ENCODE measurements at places on chromosomes 11 and 22.

- peak; percentile 66 for DNase-seq
These were observed 2.4 kb downstream of the ZDHHC24 start for GRCh38 chr11:66543263-66544107.

DNA sequence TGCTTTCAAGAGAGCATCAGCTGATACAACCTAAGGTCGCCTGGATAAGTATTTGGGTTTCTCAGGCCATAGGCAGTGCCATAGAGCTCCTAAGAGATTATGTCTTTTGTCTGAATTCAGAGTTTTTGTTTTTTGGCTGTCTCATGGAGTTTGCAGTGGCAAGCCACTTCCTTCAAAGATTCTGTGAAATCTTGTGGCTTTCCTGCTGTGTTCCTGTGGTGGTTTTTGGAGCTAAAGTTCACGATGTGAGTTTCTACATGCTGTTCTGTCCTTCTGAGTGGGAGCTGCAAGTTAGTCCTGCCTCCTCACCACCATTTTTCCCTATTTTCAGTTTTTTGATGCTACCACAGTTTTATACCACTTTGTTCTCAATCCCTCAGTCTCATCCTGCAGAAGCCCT lies 111.4 kb downstream of the COMMD9 start:
- DNase-seq, result no peak

- no peak for DNase-seq
These were observed 43.9 kb downstream of the KIRREL3 start for GRCh38 chr11:126956635-126957034.

DNA sequence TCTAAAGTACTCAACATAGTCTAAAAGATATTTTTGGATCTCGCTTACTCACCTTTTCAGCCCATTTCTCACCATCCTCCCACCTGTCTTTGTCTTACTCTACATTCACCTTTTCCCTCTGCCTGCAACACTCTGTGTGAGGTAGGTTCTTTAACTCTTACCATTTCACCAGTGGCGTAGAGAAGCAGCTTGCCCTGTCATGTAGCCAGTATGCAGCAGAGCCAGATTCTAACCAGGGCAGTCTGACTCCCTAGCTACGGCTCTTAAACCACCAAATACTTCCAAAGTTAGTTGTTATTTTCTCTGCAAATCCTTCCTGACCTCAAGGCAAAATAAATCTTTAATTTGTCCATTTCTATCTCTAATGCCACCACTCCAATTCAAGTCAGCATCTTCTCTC lies 7.5 kb downstream of the ALG8 start:
- DNase-seq, result no peak

DNA sequence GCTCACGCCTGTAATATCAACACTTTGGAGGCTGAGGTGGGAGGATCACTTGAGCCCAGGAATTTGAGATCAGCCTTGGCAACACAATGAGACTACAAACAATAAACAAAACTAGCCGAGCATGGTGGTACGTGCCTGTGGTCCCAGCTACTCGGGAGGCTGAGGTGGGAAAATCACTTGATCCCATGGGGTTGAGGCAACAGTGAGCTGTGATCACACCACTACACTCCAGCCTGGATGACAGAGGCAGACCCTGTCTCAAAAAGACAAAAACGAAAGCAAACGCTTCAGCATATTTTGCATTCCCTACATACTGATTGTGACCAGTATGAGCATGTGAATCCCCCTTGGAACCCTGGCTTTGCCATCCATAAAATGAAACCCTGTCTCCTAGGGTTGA lies 33.9 kb upstream of the MN1 start:
- no peak for DNase-seq

DNA sequence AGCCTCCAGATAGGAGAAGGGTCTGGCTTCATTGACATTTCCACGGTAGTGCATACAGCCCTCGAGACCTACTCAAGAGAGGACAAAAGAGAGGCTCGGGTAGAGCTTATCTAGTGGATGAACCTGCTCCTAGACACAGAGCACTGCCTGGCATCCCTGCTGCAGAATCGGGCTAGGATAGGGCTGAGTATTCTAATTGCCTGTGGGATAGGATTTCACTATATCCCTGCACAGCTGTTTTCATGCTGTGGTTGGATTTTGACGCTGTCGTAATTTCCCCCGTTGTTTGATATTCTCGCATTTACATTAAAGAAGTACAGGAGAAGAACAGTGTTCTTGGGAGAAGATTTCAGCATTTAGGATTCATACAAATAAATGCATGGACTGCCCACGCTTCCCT lies 107.8 kb downstream of the KIRREL3 start:
- no peak for DNase-seq

GRCh38 chr11:110908401-110909105 lies 196.3 kb upstream of the ARHGAP20 start:
- DNase-seq, result no peak

DNA sequence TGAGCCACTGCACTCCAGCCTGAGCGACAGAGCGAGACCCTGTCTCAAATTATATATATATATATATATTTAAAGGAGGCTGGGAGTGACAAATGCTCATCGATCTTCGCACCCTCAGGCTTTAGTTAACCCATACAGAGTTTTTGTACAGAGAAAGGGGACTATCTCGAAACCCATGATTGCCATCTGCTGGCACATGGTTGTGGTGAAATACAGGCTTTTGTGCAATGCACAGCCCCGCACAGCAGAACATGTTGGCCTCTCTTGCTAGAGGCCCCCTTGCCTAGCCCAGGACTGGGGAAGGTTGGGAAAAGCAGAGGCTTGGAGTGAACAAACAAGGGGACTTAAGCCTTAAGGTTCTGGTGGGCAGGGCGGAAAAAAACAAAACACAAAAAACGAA lies 3.6 kb downstream of the MYBPC3 start:
- no peak for DNase-seq

GRCh38 chr11:69694781-69695180 lies 9.0 kb downstream of the FGF19 start:
- DNase-seq, result no peak

DNA sequence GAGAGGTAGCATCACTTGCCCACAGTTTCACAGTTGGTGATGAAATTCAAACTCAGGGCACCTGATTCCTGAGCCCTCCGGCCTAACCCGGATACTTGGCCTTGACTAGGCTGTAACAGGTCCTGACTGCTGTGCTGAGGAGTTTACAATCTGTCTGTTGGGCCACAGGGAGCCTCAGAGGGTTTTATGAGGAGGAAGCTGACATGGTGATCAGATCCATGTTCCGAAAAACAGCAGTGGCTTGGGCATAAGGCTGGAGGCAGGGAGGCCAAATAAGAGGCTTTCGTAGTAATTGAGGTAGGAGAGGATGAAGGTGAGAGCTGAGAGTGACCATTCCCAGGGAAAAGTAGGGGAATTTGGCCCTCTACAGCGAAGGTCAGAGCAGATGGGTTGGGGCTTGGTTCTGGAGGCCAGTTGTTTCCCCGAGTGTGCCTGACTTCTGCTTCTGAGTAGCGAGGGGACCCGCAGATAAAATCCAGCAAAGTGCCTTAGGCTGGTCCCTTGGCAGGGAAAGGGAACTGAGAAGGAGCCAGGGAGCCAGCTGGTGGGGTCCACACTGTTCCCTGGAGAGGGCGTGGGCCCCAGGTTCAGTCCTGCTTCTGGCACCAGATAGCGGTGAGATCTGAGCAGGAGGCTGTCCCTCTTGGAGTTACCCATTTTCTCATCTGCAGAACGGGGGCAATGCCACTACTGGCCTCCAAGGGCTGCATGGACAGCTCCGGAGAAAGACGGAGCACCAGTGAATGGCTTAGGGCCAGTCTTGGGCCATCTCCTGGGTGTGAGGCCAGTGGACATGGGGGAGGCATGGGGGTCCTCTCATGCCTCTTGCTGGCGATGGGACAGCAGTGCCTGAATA lies 6.5 kb downstream of the PRDM11 start:
- DNase-seq, result peak; percentile 20

- no peak for DNase-seq
These were observed 38.8 kb downstream of the FBLN1 start for GRCh38 chr22:45541382-45541979.

DNA sequence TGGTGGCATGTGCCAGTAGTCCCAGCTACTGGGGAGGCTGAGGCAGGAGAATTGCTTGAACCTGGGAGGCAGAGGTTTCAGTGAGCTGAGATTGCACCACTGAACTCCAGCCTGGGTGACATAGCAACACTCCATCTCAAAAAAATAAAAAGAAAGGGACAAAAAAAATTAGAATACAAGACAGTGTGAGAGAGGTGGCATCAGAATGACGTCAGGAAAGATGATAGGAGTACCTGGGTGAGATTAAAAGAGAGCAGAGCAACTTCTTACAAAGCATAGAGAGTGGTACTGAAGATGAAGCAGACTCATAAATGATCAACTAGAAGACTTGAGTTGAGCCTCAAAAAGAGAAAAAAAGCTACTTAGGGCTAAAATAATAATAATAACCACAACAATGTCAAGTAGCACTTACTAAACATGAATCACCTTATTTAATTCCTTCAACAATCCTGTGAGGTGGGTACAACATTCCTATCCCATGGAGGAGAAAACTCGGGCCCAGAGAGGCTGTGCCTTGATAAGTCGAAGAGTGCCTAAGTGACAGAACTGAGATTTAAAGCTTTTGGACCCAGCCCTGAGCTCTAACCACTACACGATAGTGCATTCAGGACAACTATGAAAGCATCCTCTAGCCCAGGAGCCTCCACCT lies 5.2 kb upstream of the SLN start:
- DNase-seq, result no peak

DNA sequence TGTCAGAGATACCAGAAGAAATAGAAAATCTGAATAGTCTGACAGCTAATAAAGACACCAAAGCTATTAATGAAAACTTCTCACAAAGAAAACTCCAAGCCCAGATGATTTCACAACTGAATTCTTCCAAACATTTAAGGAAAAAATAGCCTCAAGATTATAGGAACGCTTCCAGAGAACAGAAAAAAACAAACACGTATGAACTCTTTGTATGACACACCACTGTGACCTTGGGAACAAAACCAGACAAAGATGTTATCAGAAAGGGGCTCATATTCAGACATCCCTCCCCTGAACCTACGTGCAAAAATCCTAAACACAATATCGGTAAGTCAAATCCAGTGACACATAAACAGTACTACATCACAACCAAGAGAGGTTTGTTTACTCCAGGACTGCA lies 23.5 kb downstream of the CERK start:
- DNase-seq, result no peak

GRCh38 chr22:42891696-42892095 lies 34.6 kb upstream of the ARFGAP3 start:
- DNase-seq, result no peak

GRCh38 chr22:50238755-50239154 lies 6.1 kb downstream of the TUBGCP6 start:
- DNase-seq, result no peak

DNA sequence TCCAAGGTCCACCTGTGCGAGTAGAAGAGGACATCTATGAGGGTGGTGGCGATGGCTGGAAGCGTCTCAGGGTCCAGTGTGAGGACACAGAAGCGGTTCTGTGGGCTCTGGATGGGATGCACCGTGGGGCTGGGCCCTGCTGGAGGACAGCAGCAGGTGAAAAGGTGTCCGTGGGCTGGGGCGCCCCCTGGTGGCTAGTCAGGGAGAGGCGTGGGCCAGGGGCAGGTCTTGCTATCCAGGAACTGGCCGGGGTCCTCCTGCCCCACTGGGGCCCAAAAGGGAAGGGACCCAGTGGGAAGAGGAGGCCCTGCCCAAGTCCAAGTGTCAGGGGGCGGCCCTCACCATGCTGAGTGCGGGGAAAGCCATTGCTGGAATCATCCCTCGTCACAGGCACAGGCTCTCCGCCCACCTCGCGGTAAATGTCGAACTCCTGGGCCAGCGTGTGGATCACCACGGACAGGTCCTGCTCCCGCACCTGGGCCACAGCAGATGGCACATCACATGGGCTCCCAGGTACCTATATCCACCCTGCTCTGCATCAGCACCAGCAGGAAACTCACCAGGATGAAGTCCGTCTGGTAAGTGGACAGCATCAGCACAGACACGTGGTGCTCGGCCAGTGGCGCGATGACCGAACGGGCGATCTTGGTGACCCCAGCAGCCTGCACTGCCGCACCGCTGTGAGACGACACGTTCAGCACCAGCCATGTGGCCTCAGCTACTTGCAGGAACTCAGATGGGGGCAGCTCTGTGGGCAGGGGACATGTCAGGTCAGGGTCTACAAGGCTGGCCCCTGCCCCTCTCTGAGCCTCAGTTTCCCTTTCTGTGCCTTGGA lies 2.3 kb downstream of the CASTOR1 start:
- DNase-seq, result peak; percentile 93

GRCh38 chr22:29706486-29706885 lies 13.3 kb upstream of the CABP7 start:
- no peak for DNase-seq

DNA sequence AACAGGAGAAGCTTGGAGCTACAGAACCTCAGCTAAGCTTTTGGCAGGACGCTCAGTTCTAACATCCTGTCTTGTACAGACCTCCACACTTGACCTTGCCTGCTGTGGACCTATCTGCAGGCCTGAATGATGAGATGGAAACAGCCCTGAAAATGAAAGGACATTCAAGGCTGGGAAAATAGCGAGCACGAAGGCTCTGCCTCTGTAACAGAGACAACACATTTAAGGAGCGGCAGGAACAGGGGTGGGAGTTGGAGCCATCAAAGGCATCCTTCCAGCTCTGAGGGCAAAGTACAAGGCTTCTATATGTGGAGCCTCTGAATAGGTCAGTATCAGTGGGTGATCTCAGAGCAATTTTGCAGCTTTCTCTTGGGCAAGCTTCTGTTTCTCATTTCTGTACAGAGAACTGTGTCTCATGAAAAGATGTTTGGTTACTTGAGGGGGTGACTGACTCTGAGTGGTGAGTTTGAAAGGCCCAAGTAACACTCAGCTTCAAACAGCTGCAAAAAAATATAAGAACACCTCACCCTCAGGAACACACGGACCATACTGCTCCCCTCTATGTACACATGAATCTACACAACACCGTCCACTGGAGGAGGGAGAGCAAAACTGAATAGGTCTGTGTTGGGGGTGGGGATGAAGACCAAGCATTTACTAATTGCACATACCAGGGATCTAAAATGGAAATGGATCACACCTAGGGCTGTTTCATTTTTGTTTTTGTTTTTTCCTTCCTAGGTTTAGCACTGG lies 101.6 kb downstream of the CCDC81 start:
- no peak for DNase-seq

- DNase-seq, result no peak
These were observed 17.5 kb downstream of the KBTBD3 start for GRCh38 chr11:106059617-106060016.

DNA sequence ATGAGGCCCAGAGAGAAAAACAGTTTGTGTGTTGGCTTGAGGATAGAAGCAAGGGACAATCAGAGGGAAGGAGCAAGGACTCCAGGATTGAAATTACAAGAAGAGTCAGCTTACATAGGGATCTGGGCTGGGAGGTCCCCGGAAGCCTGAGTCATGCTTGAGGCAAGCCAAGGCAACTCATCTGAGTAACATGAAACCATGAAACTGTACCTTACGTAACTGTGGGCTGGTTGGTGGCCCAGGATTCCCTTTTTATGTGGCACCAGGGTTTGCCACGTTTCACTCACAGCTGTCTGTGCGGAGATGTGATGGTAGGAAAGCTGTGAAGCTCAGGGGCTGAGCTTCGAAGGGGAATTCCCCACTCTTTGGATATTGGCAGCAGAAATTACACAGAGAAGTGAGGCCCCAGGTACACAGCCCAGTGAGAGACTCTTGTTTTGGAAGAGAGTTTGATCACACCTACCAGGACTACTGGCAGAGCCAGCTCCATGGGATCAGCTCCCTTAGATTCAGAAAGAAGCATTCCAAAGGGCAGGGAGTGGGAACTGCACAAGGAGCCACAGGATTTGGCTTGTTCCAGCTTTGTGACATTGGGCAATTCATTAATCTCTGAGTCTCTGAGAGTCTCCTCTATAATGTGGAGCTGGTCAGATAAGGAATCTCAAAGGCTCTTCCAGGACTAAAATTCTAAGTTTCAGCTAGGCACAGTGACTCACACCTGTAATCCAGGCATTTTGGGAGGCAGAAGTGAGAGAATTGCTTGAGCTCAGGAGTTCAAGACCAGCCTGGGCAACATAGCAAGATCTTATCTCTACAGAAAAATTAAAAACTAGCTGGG lies 7.8 kb downstream of the SLC5A1 start:
- DNase-seq, result peak; percentile 71

All from activated T-cell treated with anti-CD3 and anti-CD28 coated beads, Interleukin-2, amount 50 U/mL, for 24 hours (primary cell).